DND-41 (cell line): ENCODE measurements at places on chromosomes 7 and 10.

DNA sequence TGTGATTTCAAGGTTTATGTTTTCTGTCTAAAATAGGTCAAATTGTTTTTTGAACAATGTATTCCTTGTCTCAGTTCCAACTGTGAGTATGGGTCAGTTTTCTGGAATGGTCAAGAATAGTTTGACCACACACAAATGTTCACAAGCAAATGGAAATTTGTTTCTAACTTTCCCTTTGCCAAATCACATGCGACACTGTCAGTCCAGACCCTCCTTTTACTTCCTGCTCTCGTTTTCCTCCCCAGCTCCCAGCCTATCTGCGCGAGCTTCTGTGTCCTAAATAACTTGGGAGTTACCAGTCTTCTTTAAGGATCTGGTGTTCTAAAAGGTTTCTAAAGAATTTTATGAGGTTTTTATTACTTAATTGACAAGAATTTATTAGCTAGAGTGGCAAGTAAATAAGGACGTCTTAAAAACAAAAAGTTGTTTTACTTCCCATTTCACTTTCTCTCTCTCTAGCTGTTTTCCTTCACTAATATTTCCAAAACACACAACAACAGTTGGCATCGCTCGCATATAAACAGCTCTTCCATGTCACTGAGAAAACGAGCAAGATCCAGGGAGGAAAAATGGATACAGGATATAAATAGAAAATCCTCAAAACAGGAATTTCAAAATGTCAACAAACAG is 266.1 kb upstream of the KLF6 start:
- no peaks in the 10 kb centered on the region for H3K4me1 ChIP-seq
- no peak overlapping the region for H3K27ac ChIP-seq
- H3K4me3 ChIP-seq = no peak overlapping the region
- no peak for DNase-seq
- H3K36me3 ChIP-seq = no peaks in the 10 kb centered on the region

GRCh38 chr7:158730383-158731346 is 26.1 kb upstream of the NCAPG2 start:
- no peak overlapping the region for H3K4me3 ChIP-seq
- H3K27me3 ChIP-seq = no peaks in the 10 kb centered on the region
- DNase-seq = no peak

GRCh38 chr7:47819607-47819920 is 128.7 kb downstream of the PKD1L1 start:
- H3K27ac ChIP-seq = no peak overlapping the region
- no peak for DNase-seq
- no peak overlapping the region for H3K4me3 ChIP-seq
- H3K4me1 ChIP-seq = no peaks in the 10 kb centered on the region
- H3K36me3 ChIP-seq = no peaks in the 10 kb centered on the region

- no peaks in the 10 kb centered on the region for H3K27me3 ChIP-seq
- DNase-seq = peak; percentile 83
- H3K4me3 ChIP-seq = no peak overlapping the region
These were observed 16.1 kb upstream of the TAS2R40 start for GRCh38 chr7:143205560-143206293.

- H3K36me3 ChIP-seq = no peaks in the 10 kb centered on the region
- no peaks in the 10 kb centered on the region for H3K4me1 ChIP-seq
- no peak overlapping the region for H3K27ac ChIP-seq
- no peak overlapping the region for H3K4me3 ChIP-seq
These were observed 31.0 kb downstream of the C7orf33 start for GRCh38 chr7:148621563-148621962.

GRCh38 chr10:60898321-60898720 is 45.7 kb downstream of the RHOBTB1 start:
- no peaks in the 10 kb centered on the region for H3K27me3 ChIP-seq
- no peaks in the 10 kb centered on the region for H3K36me3 ChIP-seq
- no peak overlapping the region for H3K27ac ChIP-seq
- H3K4me1 ChIP-seq = no peaks in the 10 kb centered on the region

GRCh38 chr7:27895551-27895950 is 155.6 kb downstream of the TAX1BP1 start:
- H3K4me3 ChIP-seq = no peak overlapping the region
- peak overlapping the region; percentile 83 for H3K27ac ChIP-seq
- H3K36me3 ChIP-seq = no peaks in the 10 kb centered on the region
- H3K4me1 ChIP-seq = peaks cover 44% of the 10 kb centered on the region
- no peaks in the 10 kb centered on the region for H3K27me3 ChIP-seq
- DNase-seq = peak; percentile 12

GRCh38 chr10:31657434-31657872 is 271.2 kb downstream of the ARHGAP12 start:
- H3K36me3 ChIP-seq = no peaks in the 10 kb centered on the region
- DNase-seq = no peak
- H3K27ac ChIP-seq = no peak overlapping the region
- H3K27me3 ChIP-seq = no peaks in the 10 kb centered on the region
- H3K4me1 ChIP-seq = no peaks in the 10 kb centered on the region

- H3K4me3 ChIP-seq = no peak overlapping the region
- no peaks in the 10 kb centered on the region for H3K4me1 ChIP-seq
- DNase-seq = no peak
- no peaks in the 10 kb centered on the region for H3K36me3 ChIP-seq
These were observed 1496.3 kb downstream of the REEP3 start for GRCh38 chr10:65017523-65017922.

- DNase-seq = no peak
- H3K27me3 ChIP-seq = no peaks in the 10 kb centered on the region
- no peak overlapping the region for H3K27ac ChIP-seq
- no peaks in the 10 kb centered on the region for H3K4me1 ChIP-seq
These were observed 13.9 kb downstream of the LMTK2 start for GRCh38 chr7:98120559-98120958.

DNA sequence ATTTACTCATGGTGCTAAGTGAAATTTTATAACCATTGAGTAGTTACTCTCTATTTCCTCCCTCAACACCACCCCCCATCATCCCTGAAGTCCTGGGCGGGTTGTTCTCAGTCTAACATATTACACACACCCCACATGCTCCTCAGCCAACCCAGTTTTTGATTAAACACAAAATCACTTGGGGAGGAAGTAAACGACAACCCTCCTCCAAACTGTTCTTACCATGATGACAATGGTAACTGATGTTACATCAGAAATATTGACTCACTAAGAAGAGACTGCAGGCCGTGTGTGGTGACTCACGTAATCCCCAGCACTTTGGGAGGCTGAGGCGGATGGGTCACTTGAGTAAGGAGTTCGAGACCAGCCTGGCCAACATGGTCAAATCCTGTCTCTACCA is 44.2 kb downstream of the RAB11FIP2 start:
- peak; percentile 18 for DNase-seq
- H3K36me3 ChIP-seq = peaks cover 27% of the 10 kb centered on the region; the same call in 1 of the 2 replicates
- no peaks in the 10 kb centered on the region for H3K27me3 ChIP-seq
- H3K4me3 ChIP-seq = no peak overlapping the region

DNA sequence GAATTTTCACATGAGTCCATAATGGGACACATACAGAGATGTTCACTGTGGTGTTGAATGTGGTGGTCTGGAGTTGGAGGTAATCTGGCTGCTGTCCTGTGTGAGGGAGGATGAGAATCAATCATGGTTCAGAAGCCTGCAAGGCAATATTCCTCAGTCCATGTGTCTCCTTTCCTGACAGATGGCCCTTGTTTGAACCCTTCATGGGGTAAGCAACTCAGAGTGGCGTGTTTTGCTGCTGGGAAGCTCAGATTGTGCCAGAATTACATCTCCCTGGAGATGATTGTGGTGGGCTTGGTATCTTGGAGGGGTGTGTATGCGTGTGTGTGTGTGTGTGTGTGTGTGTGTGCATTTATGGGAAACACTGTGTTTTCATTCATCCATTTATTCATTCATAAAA is 44.5 kb upstream of the COMTD1 start:
- DNase-seq = no peak
- H3K27me3 ChIP-seq = peaks cover 9% of the 10 kb centered on the region
- H3K36me3 ChIP-seq = no peaks in the 10 kb centered on the region
- no peak overlapping the region for H3K27ac ChIP-seq

GRCh38 chr7:157519798-157520244 is 183.0 kb downstream of the DNAJB6 start:
- DNase-seq = no peak
- H3K36me3 ChIP-seq = no peaks in the 10 kb centered on the region

DNA sequence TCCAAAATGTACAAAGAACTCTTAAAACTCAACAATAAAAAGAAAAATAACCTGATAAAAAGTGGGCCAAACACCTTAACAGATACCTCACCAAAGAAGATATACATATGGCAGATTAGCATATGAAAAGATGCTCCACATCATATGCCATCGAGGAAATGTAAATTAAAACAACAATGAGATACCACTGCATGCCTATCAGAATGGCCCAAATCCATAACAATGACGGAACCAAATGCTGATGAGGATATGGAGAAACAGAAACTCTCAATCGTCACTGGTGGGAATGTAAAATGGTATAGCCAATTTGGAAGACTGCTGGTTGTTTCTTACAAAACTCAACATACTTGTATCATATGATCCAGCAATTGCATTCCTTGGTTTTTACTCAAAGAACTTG is 319.9 kb downstream of the PHTF2 start:
- H3K4me1 ChIP-seq = no peaks in the 10 kb centered on the region
- H3K36me3 ChIP-seq = no peaks in the 10 kb centered on the region
- H3K27me3 ChIP-seq = no peaks in the 10 kb centered on the region
- no peak overlapping the region for H3K4me3 ChIP-seq

GRCh38 chr7:151524845-151525244 is 5.2 kb upstream of the RHEB start:
- H3K4me1 ChIP-seq = peaks cover 9% of the 10 kb centered on the region
- H3K27me3 ChIP-seq = no peaks in the 10 kb centered on the region
- no peak overlapping the region for H3K4me3 ChIP-seq
- no peak for DNase-seq

DNA sequence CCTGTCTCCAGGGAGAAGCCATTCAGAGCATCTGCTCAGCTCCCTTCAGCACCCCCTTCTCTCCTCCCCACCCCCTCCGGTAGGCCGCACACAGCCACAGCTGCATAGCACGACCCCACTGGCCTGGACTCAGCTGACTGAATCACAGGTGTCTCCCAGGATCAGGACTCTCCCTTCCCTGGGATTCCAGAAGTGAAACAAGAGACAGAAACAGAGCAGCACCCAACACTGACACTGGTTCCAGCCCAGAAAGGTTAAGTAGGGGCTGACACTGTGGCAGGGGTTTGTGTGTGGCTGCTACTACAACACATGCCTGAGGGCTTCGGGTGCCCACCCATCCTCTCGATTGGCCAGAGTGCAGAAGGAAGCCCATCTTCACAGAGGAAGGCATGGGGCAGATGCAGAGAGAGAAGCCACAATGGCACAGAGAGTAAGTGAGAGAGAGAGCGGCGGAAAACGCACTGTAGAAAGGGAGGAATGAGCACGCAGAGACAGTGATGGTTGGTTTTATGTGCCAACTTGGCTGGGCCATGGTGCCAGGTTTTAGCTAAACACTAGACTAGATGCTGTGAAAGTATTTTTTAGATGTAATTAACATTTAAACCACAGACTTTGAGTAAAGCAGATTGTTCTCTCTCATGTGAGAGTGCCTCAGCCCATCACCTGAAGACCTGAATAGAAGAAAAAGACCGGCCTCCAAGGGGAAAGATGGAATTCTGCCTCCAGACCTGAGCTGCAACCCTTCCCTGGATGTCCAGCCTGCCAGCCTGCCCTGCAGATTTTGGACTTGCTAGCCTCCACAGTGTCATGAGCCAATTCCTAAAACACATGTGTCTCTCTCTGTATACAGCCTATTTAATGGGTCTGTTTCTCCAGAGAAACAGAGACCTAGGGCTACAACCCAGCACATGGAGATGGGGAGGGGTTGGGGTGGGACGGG is 107.5 kb downstream of the GRB10 start:
- DNase-seq = no peak
- peaks cover 21% of the 10 kb centered on the region for H3K27me3 ChIP-seq
- H3K4me1 ChIP-seq = no peaks in the 10 kb centered on the region
- no peak overlapping the region for H3K4me3 ChIP-seq
- H3K36me3 ChIP-seq = no peaks in the 10 kb centered on the region
- H3K27ac ChIP-seq = no peak overlapping the region

DNA sequence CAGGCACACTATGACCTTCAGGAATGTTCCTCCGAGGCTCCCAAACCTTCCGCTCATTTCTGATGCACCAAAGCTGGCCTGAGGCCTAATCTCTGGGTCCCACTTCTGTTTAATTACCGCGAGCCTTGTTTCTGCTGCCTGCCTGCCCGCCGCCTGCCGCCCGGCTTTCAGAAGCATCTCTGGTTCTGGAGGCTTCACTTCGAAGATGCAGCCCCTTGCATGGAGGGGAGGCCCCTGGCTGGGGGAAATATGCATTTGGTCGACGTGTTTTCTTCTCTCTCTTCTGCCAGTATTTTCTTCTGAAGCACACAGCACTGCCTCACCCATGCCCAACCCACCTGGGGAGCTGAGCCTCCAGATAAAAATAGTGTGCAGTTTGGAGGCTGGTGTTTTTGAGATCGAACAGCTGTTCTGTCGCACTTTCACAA is 166.9 kb downstream of the PAXIP1 start:
- no peak overlapping the region for H3K27ac ChIP-seq
- H3K4me1 ChIP-seq = no peaks in the 10 kb centered on the region
- no peaks in the 10 kb centered on the region for H3K36me3 ChIP-seq
- peaks cover 5% of the 10 kb centered on the region for H3K27me3 ChIP-seq
- no peak for DNase-seq
- H3K4me3 ChIP-seq = no peak overlapping the region

GRCh38 chr7:99123571-99124033 is 20.3 kb downstream of the SMURF1 start:
- peaks cover 6% of the 10 kb centered on the region; the same call in 1 of the 2 replicates for H3K36me3 ChIP-seq
- no peak overlapping the region for H3K27ac ChIP-seq
- no peaks in the 10 kb centered on the region for H3K4me1 ChIP-seq
- H3K4me3 ChIP-seq = no peak overlapping the region
- DNase-seq = no peak

DNA sequence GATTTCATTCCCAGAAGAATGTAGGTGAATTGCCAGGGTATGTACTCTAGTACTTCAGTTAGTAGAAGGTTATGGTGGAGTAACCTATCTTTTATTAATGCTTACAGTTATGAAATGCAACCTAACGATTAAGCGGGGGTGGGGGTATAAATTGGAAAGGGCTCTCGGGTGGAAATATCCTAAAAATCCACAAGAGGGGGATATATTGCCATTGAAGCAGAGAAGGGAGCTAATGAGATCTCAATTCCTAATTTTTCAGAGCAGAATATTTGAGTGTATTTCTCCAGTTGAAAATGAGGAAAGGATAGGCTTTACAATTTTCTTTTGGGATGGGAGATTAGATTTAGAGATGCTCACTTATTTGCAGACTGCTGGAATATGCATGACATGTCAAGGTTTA is 90.8 kb downstream of the DNAJB9 start:
- no peaks in the 10 kb centered on the region for H3K27me3 ChIP-seq
- H3K36me3 ChIP-seq = no peaks in the 10 kb centered on the region
- no peak overlapping the region for H3K4me3 ChIP-seq
